ENCODE measurements at places on chromosomes 12 and 14.

DNA sequence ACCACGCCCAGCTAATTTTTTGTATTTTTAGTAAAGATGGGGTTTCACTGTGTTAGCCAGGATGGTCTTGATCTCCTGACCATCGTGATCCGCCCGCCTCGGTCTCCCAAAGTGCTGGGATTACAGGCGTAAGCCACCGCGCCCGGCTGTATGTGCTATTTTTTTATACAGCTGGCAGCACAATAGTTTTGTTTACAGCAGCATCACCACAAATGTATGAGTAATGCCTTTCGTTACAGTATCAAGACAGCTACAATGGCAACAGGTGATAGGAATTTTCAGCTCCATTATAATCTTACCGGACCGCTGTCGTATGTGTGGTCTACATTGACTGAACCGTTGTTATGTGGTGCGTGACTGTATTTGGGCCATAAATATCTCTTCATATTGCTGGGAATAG is 11.6 kb upstream of the MDM2 start:
- DNase-seq, result no peak

GRCh38 chr12:114955414-114956014 is 271.5 kb upstream of the TBX3 start:
- DNase-seq, result no peak

GRCh38 chr12:11884116-11884515 is 186.6 kb upstream of the BCL2L14 start:
- DNase-seq, result no peak

- DNase-seq, result no peak
Measured at GRCh38 chr14:49882826-49883694, 9.8 kb upstream of the ARF6 start.
